ENCODE measurements at places on chromosomes 3 and 15.

GRCh38 chr15:56767315-56767714 is 34.0 kb upstream of the ZNF280D start:
- no peak for DNase-seq

GRCh38 chr3:133428552-133428951 is 28.7 kb downstream of the BFSP2 start:
- peak; percentile 26 for DNase-seq

- no peak for DNase-seq
Measured at GRCh38 chr3:160330109-160330508, 68.9 kb downstream of the IFT80 start.

DNA sequence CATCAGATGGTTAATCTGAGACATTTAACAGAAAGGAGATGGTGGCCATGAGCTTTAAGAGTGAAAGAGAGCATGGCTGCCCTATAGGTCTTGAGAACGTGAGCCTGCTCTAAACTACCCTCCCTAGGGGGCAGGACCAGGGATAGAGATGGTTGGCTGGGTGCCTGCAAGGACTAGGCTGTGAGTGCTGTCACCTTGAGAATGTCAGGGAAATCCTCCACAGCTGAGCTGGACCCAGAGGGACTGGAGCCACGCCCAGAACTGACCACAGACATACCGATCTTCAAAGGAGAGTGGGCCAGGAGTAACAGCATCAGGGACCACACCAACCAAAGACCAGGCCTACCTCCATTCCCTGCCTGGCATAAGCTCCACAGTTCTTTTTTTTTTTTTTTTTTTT is 53.6 kb upstream of the UBE2E1 start:
- peak; percentile 26 for DNase-seq

GRCh38 chr3:51332156-51332555 is 52.9 kb upstream of the MANF start:
- DNase-seq = no peak

DNA sequence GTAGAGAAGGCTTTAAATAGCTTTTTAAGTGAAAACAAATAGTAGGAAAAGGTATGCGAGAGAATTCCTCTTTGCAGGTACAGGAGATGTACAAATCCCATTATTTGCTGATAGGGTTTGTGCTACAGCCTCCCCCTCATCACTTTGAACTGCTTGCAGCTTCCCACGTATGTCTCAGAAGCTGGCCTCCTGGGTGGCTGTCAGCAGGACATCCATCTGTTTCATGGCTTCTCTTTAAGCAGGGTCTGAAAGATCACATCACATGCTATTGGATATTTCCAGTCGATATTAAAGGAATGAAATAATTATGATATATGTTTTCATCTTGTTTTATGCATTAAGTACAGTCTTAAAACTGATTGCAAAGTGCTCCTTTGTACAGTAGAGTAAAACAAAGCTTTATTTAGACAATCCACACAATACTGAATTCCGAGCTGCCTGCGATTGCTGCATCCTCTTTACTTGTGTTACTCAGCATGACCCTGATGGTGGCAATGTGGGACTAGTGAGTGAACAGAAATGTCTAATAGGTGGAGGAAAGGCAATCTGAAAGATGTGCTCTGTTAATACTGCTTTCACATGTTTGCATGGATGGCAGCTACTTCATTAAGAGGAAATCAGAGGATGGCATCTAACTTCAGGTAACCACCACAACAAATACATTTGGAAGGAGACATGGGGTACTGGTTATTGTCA is 930.6 kb upstream of the SEMA6D start:
- DNase-seq = peak; percentile 11

GRCh38 chr15:40439960-40440742 is 602 bp upstream of the BAHD1 start:
- peak; percentile 76 for DNase-seq

DNA sequence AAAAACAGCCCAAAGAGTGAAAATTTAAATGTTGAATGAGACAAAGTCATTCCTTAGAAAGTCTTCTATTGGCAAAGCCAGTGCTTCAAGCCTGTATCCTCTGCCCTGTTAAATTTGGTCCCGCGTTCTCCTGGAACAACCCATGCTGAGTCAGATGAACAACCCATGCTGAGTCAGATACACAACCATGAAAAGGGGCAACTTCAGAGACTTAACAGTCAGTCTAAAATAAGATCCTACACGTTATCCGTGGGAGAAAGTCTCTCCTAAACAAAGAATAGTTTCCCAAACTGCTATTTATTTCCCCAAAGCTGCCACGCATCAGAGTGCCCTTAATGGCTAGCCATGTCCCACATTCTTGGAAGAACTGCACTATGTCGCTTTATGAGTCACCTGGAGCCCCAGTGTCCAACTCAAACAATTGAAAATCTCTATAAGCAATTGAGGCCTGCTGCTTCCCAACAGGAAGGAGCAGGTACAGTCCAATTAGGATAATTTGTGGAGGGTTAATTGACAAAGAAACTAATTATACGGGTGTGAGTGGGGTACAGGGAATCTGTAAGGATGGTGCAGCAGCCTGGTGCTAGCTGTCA is 66.1 kb downstream of the WHAMM start:
- DNase-seq = no peak

DNA sequence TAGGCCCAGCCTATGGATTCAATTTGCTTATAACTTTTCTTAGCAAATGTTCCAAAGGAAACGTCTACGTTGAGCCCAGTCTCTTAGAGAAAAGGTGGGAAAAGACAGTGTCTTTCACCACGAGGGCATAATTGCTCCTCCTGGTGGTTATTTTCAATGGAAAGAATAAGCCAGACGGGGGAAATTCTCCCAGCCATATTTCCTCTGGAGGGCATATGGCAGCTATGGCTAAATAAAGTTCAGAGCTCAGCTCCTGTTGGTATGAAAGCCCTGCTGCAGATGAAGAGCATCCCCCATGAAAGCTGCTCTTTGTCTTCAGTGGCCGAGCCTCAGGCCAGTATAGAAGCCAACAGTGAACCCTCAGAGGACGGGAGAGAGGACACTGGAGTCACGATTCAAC is 297.9 kb downstream of the RYR3 start:
- peak; percentile 50 for DNase-seq
